ENCODE measurements at places on chromosomes 5 and 9.

DNA sequence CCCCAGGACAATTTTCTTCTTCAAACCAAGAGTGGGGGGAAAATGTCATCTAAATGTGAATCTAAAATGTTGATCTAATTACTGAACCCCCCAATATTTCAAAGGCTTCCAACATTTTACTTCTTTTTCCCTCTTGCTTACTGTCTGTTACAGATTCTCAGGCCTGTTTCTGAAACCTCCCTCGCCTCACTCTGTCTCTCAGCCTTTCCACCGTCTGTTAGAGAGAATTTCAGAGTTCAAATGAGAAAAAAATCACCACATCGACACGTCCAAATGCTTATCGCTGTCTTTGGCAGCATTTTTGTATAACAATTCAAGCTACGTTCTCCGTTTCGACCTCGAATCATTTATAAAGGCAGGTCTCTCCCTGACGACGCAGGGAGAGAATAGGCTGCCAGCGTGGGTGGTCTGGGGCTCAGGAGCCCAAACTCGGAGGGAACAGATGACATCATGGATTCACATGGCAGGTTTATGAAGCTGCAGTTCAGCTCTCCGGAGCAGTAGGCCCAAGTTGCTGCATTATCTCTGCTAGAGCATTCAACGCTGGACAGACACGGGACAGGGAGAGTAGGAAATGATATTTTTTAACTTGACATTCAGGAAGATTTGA lies 139.8 kb downstream of the GAS1 start:
- DNase-seq, result no peak

DNA sequence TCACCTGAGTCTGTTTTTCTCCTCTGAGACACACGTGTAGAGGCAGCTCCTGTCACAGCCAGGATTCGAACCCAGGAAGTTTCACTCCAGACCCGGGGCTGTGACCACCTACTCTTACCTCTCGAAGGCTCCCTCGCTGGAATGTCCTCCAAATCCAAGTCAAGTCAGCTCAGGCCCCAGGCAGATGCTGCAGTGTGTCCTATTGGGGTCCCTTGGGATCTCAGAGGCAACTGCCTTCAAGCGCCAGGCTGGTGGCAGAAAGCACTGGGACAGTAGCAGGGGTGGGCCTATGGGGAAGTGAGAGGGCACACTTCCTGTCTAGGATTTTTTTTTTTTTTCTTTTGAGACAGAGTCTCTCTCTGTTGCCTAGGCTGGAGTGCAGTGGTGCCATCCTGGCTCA lies 762 bp upstream of the ST6GALNAC4 start:
- DNase-seq, result no peak

- DNase-seq, result no peak
These were observed 4.5 kb downstream of the PDE6A start for GRCh38 chr5:149940077-149940574.

- DNase-seq, result no peak
These were observed 3.2 kb downstream of the OTP start for GRCh38 chr5:77635067-77635916.

- no peak for DNase-seq
These were observed 87.6 kb upstream of the IL33 start for GRCh38 chr9:6128030-6128429.

GRCh38 chr9:684941-685340 lies 156.6 kb upstream of the DMRT1 start:
- DNase-seq, result no peak

GRCh38 chr5:179430193-179431175 lies 85.2 kb upstream of the ADAMTS2 start:
- no peak for DNase-seq

DNA sequence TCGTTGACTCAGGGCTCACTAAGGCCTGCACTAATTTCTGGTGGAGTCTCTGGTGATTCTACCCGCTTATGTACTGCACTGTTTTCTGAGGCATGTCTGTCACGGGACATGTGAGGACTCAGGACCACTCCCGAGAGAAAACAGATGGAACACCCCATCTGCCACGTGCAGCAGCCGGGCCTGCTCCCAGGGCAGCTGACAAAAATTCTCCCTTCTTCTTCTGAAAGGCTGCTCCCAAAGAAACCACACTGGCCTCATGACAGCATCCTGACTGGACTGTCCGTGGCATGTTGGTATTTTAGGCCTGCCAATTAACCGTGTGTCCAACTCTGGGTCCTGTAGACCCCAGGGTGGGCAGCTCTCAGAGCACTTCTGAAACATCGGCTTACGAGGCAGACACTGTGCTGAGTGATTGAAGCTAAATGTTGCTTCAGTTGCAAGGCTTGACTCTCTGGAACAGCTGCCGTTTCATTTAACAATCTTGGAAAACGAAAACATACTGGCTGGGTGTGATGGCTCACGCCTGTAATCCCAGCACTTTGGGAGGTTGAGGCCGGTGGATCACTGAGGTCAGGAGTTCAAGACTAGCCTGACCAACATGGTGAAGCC lies 39.0 kb downstream of the FAM240B start:
- DNase-seq, result no peak

GRCh38 chr5:157801-158200 lies 33.5 kb upstream of the LRRC14B start:
- DNase-seq, result no peak

- DNase-seq, result no peak
These were observed 268.3 kb downstream of the GADD45G start for GRCh38 chr9:89872913-89873707.

DNA sequence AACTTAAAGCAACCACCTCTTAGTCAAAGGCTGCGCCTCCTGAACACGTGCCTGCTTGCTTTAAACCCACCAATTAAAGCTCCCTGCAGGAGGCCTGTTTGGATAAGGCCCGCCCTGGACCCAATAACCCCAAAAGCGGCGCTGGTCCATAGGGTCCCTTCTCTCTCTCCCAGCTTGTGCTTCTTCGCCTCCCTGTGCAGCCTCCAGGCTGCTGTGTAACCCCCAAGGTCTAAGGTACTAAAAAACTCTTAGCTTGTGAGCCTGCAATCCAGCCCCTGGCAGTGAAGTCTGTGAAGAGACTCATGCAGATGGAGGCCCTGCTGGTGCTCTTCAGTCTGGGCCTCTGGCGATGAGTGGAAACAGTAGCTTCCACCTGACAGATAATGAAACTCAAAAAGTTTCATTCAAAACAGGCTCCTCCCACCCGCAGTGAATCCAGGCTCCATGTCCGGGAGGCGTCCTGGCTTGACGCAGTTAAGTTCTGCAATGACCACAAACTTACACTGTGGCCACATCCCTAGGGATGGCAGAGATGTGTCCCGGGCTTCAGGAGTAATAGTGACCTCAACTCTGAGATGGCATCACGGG lies 97.3 kb downstream of the PRRT1B start:
- no peak for DNase-seq
